ENCODE measurements at places on chromosomes 11 and 22.

DNA sequence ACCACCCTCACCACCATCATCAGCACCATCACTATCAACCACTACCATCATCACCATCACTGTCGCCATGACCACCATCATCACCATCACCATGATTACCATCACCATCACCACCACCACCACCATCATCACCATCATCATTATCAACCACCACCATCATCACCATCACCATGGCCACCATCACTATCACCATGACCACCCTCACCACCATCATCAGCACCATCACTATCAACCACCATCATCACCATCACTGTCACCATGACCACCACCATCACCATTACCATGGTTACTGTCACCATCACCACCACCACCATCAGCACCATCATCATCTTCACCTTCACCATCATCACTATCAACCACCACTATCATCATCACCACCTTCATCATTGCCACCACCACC is 183.4 kb downstream of the SHANK2 start:
- DNase-seq: no peak

DNA sequence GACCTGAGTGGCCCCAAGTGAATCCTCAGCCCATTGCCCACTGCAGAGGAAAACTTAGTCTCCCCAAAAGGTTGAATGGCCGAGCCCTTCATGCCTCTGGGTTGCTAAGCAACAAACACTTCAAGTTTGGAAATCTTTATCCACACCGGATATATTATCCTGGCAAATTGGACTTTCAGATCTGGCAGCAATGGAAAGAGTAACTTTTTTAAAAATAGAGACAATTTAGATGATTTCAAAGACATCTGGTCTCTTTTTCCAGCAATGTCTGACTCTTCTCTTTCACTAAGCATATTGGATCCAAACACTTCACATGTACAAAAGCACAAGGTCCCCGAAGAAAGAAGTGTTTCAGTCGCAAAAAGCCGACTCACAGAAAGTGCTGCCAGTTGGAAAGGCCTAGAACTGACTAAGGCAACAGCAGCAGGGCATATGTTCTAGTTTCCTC is 505.3 kb downstream of the SOX6 start:
- DNase-seq: no peak

GRCh38 chr22:22929381-22930221 is 42.0 kb downstream of the IGLL5 start:
- no peak for DNase-seq

DNA sequence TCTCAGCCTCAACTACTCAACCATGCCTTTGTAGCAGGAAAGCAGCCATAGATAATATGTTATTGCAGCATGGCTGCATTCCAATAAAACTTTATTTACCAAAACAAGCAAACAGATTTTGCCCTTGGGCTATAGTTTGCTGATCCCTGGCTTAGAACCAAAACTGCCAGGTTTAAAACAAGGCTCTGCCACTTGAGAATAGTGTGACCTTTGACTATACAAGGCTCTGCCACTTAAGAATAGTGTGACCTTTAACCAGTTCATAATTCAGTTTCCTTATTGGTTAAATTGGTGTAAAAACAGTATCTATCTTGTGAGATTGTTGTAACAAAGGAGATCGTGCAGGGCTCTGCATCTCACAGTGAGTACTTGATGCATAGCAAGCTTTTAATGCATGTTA is 217.3 kb upstream of the MTNR1B start:
- no peak for DNase-seq

- DNase-seq: no peak
Observed at GRCh38 chr11:19892387-19892786, 179.8 kb downstream of the NAV2 start.

GRCh38 chr22:45001653-45002052 is 8.2 kb downstream of the PHF21B start:
- no peak for DNase-seq

DNA sequence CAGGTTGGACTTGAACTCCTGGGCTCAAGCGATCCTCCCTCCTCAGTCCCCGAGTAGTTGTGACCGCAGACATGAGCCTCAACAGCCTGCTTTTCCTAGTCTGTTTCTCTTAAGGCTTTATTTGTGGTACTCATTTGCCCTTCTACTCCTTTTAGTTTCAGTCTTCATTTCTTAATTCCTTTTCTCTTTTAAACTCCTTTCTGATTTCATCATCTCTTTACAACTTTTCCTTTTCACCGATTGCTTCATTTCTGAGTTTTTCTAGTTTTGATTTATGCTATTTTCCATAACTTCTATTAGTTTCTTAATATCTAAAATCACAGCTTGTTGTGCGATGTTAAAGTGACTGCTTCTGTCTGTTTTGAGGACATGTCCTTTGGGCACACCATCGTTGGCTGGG is 17.3 kb upstream of the MRGPRF start:
- no peak for DNase-seq

DNA sequence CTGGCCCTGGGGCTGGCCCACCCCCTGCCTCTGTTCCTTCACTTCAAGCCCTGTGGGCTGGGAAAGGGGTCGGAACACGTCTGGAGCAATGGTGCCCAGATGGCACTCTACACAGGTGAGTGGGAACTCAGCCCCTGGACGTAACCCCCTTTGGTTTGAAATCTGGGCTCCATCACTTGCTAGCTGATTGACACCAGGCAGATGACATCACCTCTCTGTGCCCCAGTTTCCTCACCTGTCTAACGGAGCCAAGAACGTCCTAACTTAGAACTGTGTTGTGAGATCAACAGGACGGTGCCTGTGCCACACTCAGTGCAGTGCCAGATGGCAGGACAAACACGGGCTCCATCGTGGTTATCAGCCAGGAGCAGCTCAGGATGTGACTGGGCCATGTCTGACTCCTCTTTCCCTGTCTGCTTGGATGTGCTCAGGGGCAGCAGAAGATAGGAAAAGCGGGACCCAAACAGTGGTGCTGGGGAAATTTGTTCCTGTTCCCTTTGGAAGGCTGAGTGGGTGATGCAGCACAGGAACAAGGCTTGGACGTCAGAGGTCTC is 24.4 kb downstream of the NPTXR start:
- no peak for DNase-seq

DNA sequence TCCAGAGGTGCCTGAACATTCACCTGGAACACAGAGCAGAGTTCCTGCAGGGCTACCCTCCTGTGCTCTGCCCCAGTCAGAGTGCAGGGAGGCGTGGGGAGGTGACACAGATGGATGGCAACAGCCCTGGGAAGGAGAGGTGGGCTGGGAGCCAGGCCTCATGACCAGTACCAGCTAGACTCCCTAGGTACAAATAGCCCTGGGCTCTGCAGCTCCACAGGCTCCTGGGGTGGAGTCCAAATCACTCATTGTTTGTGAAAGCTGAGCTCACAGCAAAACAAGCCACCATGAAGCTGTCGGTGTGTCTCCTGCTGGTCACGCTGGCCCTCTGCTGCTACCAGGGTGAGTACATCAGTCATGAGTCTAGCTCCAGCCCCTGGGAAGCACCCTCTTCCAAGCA is at the start of gene SCGB1D2:
Gene SCGB1D2, plus strand, starts transcription at position 219 of the 400 bp plus-strand sequence. Its CDS starts 69 bp downstream, at position 288.
- no peak for DNase-seq

DNA sequence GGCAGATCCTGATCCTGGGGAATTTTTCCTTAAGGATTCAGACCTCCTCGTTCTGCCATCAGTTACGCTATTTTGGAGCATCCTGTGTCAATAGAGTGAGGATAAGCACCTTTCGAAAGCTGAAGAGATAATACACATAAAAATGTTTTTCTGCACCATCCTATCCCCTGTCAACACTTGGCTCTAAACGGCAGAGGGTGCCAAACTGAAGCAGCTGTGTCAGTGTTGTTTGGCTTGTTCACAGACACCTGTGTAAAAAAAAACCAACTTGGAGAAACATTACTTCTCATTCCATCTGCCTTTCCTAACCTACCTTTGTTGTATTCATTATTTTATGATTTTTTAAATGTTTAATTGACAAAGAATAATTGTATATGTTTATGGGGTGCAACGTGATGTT is 417.0 kb upstream of the DDI1 start:
- no peak for DNase-seq

DNA sequence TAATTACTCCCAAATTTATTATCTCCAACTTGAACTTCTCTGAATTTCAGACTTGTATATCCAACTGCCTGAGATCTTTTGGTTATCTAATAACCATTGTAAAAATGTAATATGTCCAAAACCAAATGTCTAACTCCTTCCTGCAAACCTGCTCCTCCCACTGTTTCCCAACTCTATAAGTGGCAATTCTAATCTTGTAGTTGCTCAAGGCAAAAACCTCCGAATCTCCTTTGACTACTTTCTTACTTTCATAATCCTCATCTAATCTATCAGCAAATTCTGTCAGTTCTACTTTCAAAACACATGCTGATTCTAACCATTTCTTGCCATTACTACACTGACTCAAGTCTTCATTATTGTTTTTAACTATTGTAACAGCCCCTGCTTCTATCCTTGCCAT is 55.7 kb downstream of the FAM168A start:
- DNase-seq: no peak

- no peak for DNase-seq
Observed at GRCh38 chr11:33635161-33635560, 65.5 kb downstream of the C11orf91 start.

DNA sequence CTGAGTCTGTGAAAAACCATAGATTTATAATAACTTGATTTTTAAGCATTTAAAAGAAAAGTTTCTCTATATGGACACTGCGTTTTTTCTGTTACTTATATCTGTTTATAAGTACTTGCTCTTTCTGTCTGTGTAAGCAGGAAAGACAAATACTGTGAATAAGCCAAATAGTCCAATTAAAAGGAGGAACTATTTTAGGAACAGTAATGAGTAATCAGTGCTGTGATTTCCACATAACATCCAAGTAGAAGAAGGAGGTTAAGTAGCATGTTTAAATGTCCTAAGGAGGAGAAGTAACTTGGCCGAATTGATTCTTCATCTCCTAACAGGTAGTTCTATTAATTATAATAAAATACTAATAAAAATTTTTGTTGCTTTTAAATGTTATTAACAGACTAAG is 40.8 kb downstream of the ZNF214 start:
- no peak for DNase-seq

DNA sequence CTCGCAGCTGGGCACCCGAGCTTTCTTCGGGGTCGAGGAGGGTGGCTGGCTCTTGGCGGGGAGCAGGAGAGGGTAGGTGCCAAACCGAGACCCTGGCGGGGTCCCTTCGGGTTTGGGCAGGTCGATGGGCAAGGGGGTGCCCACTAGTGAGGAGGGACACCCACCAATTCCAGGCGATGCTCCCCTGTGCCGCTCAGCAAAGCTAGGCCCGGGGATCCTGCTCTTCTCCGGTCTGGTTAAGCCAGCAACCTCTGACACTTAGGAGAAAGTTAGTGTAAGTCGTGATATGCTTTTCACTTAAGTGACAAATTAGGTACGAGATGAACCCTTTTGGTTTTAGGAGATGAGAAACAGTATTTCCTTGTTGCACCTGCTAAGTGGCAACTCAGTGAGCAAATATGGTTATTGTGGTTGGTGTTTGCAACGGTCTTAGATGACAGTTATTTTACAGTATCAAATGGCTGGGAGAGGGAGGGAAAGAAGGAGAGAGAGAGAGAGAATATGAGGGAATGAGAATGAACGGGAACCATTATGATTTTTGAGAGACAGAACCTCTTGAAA is 565 bp downstream of the NUCB2 start:
- DNase-seq: no peak

DNA sequence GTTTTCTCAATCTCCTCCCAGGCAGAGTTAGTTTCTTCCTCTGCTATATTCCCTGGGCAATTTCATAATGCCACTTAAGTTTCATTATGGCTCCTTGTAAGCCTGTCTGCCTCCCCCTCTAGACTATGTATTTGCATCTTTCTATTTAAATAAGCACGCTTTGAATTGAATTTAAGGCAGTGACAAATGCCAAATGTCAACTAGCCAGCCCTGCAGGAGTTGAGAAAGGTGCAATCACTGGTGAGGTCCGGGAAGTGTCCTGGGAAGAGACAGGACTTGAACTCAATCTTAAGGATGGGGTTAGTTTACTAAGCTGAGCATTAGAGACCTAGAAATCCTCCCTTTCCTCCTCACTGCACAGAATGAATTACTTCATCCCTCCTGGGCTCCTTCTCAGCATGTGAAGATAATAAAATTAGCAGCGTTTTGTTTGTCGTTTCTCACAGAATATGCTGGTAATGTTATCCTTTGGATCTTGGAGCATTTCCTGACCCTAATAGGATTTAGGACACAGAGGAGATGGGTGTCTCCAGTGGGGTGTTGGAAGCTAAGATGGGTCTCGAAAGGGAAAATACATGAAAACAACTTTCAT is 1.6 kb downstream of the TCP11L1 start:
- no peak for DNase-seq

- DNase-seq: no peak
Observed at GRCh38 chr22:25669253-25670069, 72.5 kb upstream of the MYO18B start.

DNA sequence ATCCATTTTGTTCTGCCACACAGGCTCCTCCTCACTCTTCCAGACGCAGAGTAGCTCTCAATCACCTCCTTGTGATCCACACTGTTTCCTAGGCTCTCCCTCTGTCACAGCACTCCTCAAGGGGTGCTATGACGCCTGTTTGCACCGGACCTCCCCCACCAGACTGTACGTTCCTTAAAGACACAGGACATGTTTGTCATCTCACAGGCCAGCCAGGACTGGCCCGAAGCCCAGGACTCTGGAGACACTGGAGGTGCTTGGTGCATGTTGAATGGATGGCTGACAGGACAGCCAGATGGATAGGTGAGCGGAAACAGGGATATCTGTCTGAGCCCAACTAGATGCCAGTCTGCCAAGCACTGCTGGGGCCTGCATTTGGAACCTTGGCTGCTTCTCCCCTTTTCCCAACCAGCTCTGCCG is 13.6 kb downstream of the PLA2G6 start:
- no peak for DNase-seq

GRCh38 chr11:83241291-83241946 is 44.7 kb downstream of the CCDC90B start:
- DNase-seq: no peak

- no peak for DNase-seq
Observed at GRCh38 chr11:69497221-69497787, 15.8 kb downstream of the LINC01488 start.

GRCh38 chr22:32352681-32353080 is 5.0 kb upstream of the RFPL3 start:
- no peak for DNase-seq

GRCh38 chr11:35211952-35212351 is 73.0 kb downstream of the CD44 start:
- no peak for DNase-seq

- no peak for DNase-seq
Observed at GRCh38 chr11:61533039-61533375, 24.5 kb downstream of the LRRC10B start.

- DNase-seq: no peak
Observed at GRCh38 chr11:8321876-8322275, 58.2 kb upstream of the LMO1 start.

GRCh38 chr11:40306938-40307548 is 1152.4 kb downstream of the LRRC4C start:
- DNase-seq: no peak

DNA sequence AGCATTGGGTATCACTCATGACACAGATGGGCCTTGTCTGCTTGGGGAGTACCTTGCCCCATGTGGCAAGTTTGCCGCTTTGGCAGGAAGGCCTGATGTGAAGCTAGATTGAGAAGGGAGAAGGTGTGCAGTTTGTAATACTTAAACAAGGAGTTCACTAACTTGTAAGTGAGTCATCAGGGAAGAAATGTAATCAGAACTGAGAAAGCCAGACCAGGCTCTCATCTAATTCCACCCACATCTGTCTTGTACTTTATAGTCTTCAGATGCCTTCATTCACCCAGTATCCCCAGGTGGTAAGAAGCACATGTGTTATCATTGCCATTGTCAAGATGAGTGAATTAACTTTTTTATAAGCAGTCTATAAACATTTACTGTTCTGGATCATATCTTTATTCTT is 116.0 kb upstream of the DDI1 start:
- DNase-seq: no peak

GRCh38 chr22:44330744-44331660 is 18.3 kb upstream of the SHISAL1 start:
- no peak for DNase-seq
